ENCODE measurements at places on chromosomes 7 and 10. TPM values are rescaled to one million over a fixed set of nuclear protein-coding genes. Genes with fewer than 3 reads are reported as not detected.

The ATRNL1 gene
- 0.53 TPM for total RNA-seq

The ANXA8L1 gene
- 60.6 TPM for total RNA-seq

The AKR1C2 gene
- 222 TPM for total RNA-seq

The MRLN gene
- not detected for total RNA-seq

GRCh38 chr7:91549878-91550277, 285.6 kb downstream of the FZD1 start:
- DNase-seq = no peak

The LHFPL3 gene
- not detected for total RNA-seq

DNA sequence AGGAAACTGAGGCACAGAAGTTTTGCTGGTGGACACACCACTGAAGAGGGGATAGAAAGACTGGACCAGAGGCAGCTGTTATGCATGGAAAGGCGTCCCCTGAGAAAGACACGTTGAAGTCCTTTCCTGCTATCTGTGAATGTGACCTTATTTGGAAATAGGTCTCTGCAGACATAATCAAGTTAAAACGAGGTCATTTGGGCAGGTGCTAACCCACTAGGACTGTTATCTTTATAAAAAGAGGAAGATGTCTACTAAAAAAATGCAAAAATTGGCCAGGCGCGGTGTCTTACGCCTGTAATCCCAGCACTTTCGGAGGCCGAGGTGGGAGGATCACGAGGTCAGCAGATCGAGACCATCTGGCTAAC, 31.6 kb downstream of the ELMO1 start:
- DNase-seq = no peak

DNA sequence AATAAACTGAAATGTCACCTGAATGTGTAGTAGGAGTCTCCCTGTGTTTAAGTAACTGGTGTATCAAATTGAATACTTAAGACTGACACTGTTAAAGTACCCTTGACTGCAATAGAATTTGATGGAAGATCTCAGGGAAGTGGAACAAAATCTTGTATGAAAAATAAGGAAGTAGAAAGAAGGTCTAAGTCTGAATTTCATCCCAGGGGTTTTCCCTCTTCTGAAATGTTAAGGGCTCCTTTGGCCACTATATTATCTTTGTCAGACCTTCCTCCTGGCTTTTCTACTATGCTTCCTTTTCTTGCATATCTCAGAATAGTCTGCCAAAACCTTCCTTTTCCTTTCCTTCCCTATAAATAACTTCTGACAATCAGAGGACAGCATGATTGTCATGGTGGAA, 59.6 kb downstream of the BLNK start:
- no peak for DNase-seq

The GLI3 gene
- 2.4 TPM for total RNA-seq

The SGCE gene
- total RNA-seq = 23.0 TPM

Data from bronchial epithelial cell (primary cell).